Nasal cavity respiratory epithelium epithelial cell of viscerocranial mucosa (primary cell): ENCODE measurements at places on chromosomes 6 and 20. TPM values are rescaled to one million over a fixed set of nuclear protein-coding genes. Genes with fewer than 3 reads are reported as not detected.

Gene TP53TG5
- not detected in 2 replicates for total RNA-seq

Gene CD109
- total RNA-seq, result 26.3 and 152 TPM in 2 replicates

Gene VNN1
- total RNA-seq, result 0.34 and 0.50 TPM in 2 replicates

Gene TRIM15
- not detected in 2 replicates for total RNA-seq

Gene APCDD1L
- total RNA-seq, result under 0.01 and 0.21 TPM in 2 replicates

Gene SGK2
- under 0.01 and 0.93 TPM in 2 replicates for total RNA-seq

Gene OR2H1
- not detected in 2 replicates for total RNA-seq

Gene IPCEF1
- total RNA-seq, result 0.34 and 1.00 TPM in 2 replicates

Gene MYCT1
- under 0.01 and 0.07 TPM in 2 replicates for total RNA-seq

Gene SNPH
- 4.1 and 9.9 TPM in 2 replicates for total RNA-seq

Gene LRRC73
- total RNA-seq, result 0.14 and 0.34 TPM in 2 replicates

Gene GSTA5
- total RNA-seq, result not detected in 2 replicates

Gene PHF10
- 9.9 and 22.4 TPM in 2 replicates for total RNA-seq

Gene IMPG1
- total RNA-seq, result not detected in 2 replicates

Gene GPR6
- not detected in 2 replicates for total RNA-seq

Gene BPIFB1
- total RNA-seq, result 3.3 TPM in 1 of 2 replicates, not detected in the other

Gene CST7
- not detected in 2 replicates for total RNA-seq

Gene KIAA1586
- total RNA-seq, result 6.2 and 11.1 TPM in 2 replicates

Gene PAK5
- total RNA-seq, result 0.14 TPM in 1 of 2 replicates, not detected in the other

Gene IRAK1BP1
- total RNA-seq, result 2.1 and 5.6 TPM in 2 replicates

Gene SLC2A4RG
- total RNA-seq, result 22.2 and 24.8 TPM in 2 replicates

Gene MCCD1
- total RNA-seq, result not detected in 2 replicates

Gene KIF25
- not detected in 2 replicates for total RNA-seq

Gene SCUBE3
- not detected in 2 replicates for total RNA-seq

Gene BEND3
- 5.1 and 11.2 TPM in 2 replicates for total RNA-seq

Gene EBF4
- 1.0 and 2.6 TPM in 2 replicates for total RNA-seq

Gene HAO1
- not detected in 2 replicates for total RNA-seq
